Activated gamma-delta T cell treated with Interleukin-2 at 50 U/mL for 16 hours (primary cell): ENCODE measurements at places on chromosomes 6 and 20.

GRCh38 chr6:53029761-53030160 is 34.7 kb upstream of the GSTA4 start:
- no peak for DNase-seq

GRCh38 chr6:70894001-70894400 is 62.9 kb downstream of the B3GAT2 start:
- no peak for DNase-seq

- DNase-seq: no peak
These were observed 563.0 kb upstream of the AGPAT4 start for GRCh38 chr6:161836643-161837448.

GRCh38 chr6:44117397-44118128 is 9.7 kb downstream of the MRPL14 start:
- DNase-seq: no peak

DNA sequence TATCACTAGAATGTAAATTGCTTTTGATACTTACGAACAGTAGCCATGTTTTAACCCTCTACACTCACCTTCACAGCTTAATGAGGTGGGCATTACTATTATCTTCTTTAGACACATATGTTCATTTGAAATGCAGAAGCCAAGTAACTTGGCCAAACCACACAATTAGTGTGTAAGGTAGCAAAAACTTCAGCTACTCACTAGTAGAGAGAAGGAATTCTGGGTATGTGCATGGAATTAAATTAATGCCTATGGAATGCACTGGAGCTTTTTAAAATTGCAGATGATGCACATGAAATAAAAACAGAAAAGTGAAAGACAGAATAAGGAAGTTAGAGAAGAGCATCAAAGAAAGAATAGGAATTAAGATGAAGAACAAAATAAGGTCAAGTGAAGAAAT is 494.0 kb downstream of the ADGRB3 start:
- no peak for DNase-seq

DNA sequence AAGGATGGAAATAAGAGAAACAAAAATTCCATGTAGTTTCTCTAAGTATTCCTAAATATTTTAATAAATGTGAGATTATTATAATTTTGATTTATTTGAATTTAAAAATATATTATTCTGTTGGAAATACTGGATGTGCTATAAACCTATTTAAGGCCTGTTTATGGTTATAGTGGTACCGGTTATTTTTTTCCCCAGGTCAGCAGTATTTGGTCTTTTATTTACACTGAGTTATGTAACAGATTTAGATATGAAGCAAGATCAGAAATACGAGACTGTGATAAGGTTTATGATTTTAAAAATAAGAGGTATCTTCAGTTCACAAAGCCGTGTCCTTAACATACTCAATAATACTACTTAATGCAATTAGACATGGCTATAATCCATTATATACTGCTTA is 634.3 kb upstream of the POU3F2 start:
- DNase-seq: no peak

GRCh38 chr6:4212588-4212987 is 77.2 kb upstream of the ECI2 start:
- no peak for DNase-seq

DNA sequence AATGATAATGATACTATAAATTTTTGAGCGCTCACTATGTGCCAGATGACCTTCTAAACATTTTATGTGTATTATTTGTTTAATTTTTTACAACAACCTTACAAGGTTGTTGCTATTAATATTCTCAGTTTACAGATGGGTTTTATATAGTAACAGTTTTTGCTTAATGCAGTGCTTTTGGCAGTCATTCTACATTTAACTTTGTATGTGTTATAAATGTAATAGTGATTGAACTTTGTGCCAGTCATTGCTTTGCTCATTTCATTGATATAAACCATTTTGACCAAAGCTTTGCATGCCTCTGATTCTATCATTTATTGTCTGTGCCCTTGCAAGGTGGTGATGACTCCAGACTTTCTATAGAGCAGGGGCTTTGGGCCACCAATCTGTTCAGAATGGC is 206.3 kb upstream of the LAMP5 start:
- DNase-seq: no peak

- DNase-seq: peak; percentile 61
These were observed at the start of gene B3GALT4 for GRCh38 chr6:33276864-33277662. TSS of gene B3GALT4 (plus strand) at chr6:33277123. CDS start at chr6:33277420, 297 bp downstream.

- no peak for DNase-seq
These were observed 46.4 kb upstream of the DDR1 start for GRCh38 chr6:30837870-30838269.

DNA sequence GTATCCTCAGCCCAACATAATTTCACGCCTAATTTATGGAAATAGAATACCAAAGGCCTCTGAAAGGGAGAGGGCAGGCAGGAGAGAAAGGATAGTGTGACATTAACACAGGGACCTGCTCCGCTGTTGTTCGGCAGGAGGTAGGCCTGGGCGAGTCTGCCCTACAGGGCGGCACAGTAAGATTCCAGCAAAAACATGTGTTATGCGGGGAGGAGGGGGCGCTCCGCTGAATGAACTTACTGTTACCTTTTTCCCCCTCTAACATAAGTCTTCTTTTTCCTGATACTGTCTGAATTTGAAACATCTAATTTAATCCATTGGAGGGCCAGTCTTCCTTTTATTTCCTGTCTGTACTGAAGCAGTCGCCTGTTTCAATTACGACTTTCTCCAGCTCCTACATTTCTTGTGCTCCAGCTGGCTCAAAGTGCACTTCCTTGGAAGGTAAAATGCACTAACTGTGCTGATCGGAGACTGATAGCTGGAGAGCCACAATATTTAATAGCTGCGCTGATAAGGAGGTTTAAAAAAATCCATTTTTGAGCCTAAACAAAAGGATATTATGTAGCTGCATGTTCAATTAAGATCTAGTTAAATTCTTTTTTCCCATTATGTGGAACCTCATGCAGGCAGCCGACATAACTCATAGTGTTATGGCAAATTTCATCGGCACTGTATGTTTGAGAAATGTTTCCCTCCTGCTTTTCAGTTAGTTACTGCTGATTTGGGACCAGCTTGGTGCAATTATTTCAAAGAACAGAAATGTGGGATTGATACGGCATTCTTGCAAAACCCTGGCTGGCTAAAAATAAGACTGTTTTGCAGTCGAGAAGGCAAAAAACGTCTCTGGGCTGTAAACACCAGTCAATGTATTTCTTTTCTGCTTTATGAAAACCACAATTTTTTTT is 193.0 kb downstream of the FOXC1 start:
- DNase-seq: no peak

DNA sequence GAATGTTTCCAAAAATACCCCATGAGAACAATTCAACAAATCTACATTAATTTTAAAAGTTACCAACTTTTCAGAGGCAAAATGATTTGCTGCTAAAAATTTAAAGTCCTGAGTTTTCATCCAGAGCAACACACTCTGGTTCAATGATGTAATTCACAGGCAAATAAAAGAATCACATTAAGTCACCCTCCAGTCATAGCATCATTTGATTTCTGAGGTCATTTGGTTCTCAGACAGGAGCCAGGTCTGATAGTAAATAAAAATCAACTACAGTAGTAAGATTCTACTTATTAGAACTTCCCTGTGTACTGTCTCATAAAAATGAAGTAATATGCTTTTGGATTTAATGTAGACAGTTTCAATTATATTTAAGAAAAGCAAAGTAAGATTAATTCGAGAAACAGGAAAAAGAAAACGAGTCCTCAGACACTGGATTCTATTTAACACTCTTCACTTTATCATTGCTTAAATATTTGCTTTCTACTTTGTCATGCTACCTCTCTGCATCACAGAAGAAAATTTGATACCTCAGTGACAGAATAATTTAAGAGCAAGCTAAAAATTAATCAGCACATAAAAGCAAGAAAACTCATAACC is 25.8 kb downstream of the MAP7 start:
- no peak for DNase-seq

DNA sequence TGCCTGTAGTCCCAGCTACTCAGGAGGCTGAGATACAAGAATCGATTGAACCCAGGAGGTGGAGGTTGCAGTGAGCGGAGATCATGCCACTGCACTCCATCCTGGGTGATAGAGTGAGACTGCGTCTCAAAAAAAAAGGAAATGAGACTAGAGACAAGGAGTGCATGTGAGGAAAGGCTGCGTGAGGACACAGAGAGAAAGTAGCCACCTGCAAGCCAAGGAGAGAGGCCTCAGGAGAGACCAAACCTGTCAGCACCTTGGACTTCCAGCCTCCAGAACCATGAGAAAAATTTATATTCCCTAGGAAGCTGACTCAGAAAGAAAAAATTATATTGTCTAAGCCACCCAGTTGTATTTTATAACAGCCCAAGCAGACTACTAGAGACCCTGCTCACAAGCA is 7.4 kb upstream of the BEND3 start:
- no peak for DNase-seq

- DNase-seq: peak; percentile 63
These were observed 12.0 kb downstream of the STMN3 start for GRCh38 chr20:63641146-63641791.

GRCh38 chr6:84362193-84362821 is 134.9 kb upstream of the CEP162 start:
- DNase-seq: no peak

- DNase-seq: no peak
These were observed 98.3 kb downstream of the CDC5L start for GRCh38 chr6:44485601-44486401.
